ENCODE measurements at places on chromosomes 1 and 21.

GRCh38 chr1:54808443-54809207 lies 7.5 kb upstream of the TTC22 start:
- DNase-seq, result no peak

DNA sequence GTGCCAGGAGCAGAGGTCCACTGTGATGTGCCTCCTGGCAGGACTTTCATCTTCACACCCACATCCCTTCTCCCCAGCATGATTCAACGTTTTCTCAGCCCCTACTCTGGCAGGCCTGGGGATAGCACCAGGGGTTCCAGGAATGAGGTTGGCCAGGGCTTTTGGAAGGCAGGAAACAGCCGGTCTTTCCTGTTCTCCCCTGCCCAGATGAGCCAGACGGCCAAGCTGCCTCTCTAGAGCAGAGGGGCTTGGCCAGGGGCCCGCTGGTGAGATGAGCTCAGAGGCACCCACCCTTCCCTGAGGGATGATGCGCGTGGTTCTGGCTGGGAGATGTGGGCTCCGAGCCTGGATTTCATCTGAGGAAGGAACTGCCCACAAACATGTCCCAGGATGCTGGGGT lies 4.3 kb upstream of the MFAP2 start:
- DNase-seq, result no peak

- DNase-seq, result no peak
Observed at GRCh38 chr1:30321246-30321910, 402.0 kb downstream of the MATN1 start.

- no peak for DNase-seq
Observed at GRCh38 chr1:94324178-94324544, 86.8 kb upstream of the ARHGAP29 start.

GRCh38 chr1:20698195-20698910 lies 19.5 kb downstream of the KIF17 start:
- no peak for DNase-seq

DNA sequence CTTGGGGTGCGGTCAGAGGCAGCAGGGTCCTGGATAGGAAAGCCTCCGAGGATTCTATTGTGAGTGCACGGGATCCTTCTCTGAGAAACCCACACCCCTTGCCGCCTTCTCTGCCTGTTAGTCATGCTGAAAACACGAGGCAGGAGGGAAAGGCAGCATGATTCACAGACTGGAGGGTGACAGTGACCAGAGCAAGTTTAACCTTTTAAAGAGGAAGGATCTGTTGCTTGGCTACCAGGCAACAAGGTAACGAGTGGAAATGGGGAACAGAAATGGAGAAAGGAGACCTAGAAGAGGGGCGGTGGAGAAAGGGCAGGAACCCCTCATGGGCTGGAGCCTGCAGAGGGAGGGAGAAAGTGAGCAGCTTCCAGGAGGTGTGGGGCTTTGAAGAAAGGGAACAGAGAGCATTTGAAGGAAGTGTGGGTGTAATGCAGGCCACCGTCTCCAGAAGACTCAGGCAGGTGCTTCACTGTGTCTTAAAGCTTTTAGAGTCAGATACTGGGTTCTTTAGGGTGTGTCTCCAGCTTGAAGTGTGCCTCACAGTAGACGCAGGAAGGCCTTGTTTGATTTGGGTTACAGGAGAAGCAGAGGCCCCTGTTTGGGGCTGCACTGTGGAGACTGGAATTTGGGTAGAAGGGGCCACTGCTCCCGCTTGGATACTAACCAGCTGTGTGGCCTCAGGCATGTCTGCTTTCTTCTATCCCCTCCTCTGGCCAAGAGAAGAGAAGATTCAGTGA lies 19.1 kb downstream of the OPTC start:
- DNase-seq, result no peak

GRCh38 chr21:31855180-31855579 lies 17.6 kb upstream of the HUNK start:
- DNase-seq, result no peak

DNA sequence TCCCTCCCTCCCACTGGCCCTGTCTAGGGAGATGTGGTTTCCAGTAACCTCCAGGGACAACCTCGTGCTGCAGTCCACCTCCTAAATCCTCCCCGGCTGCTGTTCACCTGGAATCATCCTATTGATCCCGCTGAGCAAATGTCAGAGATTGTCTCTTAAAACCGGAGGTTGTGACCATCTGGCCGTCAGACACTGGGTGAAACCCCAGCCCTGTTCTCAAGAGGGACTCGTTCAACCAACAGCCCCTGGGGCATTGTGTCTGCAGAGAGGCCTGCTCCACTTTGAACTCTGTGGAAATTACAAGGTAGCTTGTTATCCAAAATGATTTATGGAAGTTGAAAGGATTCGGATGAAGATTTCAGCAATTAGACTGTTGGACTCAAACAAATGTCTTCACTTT lies 498.0 kb downstream of the MATN1 start:
- DNase-seq, result no peak

GRCh38 chr1:58885998-58886397 lies 102.2 kb upstream of the JUN start:
- no peak for DNase-seq
